ENCODE measurements at places on chromosomes 13 and 19.

GRCh38 chr13:45341799-45342500, 967 bp upstream of the TPT1 start:
- no peak for DNase-seq

- no peak for DNase-seq
Observed at GRCh38 chr19:15448044-15448777, 1.5 kb downstream of the WIZ start.

- DNase-seq = no peak
Observed at GRCh38 chr13:27528908-27529307, 78.5 kb upstream of the MTIF3 start.

- DNase-seq = no peak
Observed at GRCh38 chr19:954672-955494, 29.0 kb downstream of the ARID3A start.

DNA sequence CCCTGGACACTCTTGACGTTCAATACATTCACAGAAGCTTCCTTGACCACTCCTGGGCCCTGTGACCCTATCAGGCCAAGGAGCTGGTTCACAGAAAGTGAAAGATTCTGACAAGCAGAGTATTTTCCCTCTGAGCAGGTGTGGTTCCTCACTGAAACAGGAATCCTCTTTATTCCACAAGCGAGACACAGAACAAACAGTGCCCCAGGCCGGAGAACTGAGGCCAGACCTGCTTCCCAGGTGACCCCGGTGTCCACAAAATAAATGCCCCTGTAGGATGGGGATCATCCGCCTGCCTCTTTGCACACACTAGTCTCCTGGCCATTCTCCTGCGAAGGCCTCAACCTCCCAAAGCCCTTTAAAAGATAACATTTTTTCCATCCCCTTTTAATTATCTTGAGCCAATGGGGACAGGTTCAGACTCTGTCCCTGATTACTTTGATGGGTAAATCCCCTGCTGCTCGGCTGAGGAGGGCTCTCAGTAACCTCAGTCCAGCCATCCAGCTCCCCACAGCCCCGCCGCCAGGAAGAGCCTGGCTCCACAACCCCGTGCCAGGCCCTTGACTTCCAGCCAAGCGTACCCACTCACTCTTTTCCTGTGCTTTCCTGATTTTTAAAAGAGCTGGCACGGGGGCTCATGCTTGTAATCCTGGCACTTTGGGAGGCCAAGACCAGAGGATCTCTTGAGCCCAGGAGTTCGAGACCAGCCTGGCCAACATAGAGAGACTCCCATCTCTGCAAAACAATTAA, 129.1 kb downstream of the FOXO1 start:
- DNase-seq = no peak

GRCh38 chr13:31885994-31886393, 145.6 kb upstream of the FRY start:
- DNase-seq = no peak

GRCh38 chr19:49676136-49676783, 811 bp upstream of the PRMT1 start:
- peak; percentile 76 for DNase-seq

DNA sequence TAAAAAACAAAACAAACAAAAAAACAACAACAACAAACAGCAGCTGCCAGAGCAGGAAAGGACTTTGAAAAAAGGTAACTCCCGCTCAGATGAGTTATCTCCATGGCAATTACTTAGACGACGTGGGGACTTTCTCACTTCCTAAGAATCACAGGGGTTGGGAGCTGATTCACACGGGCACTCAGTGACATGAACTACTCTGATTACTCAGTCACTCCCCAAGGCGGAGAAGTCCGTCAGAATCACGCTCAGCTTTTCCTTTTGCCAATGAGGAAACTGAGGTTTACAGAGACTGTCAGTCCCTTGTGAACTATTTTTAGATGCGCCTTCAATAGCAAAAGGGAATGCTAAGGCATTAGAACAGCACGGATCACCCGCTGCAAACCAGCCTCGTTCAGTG, 32.3 kb upstream of the MATK start:
- DNase-seq = peak; percentile 40

Data from RCC 7860 (cell line).